ENCODE measurements at places on chromosomes 6 and 20. TPM values are rescaled to one million over a fixed set of nuclear protein-coding genes. Genes with fewer than 3 reads are reported as not detected.
A peak's percentile ranks its signal among the peaks of the same experiment; 100 is the strongest.

The AIF1 gene
- 370 TPM for total RNA-seq

The LAMA2 gene
- 66.6 TPM for total RNA-seq

The WFDC12 gene
- not detected for total RNA-seq

- no peak overlapping the region for H3K27ac ChIP-seq
- H3K36me3 ChIP-seq = peaks cover 4% of the 10 kb centered on the region
- peaks cover 7% of the 10 kb centered on the region for H3K4me1 ChIP-seq
- H3K27me3 ChIP-seq = no peaks in the 10 kb centered on the region
These were observed 32.9 kb downstream of the ASXL1 start for GRCh38 chr20:32391003-32391402.

GRCh38 chr6:31660381-31661261 lies at the start of gene C6orf47:
C6orf47 (minus strand) TSS chr6:31660778; CDS start chr6:31659947, 831 bp downstream.
- peaks cover 47% of the 10 kb centered on the region for H3K4me1 ChIP-seq
- peak within 1 kb of the TSS; percentile 78 for H3K4me3 ChIP-seq
- H3K27ac ChIP-seq = peak within 1 kb of the TSS; percentile 97
- DNase-seq = peak; percentile 96

GRCh38 chr6:26195376-26195923 lies 108.2 kb downstream of the HFE start:
- peak overlapping the region; percentile 99 for H3K27ac ChIP-seq
- H3K4me3 ChIP-seq = peak overlapping the region; percentile 31
- H3K27me3 ChIP-seq = no peaks in the 10 kb centered on the region
- DNase-seq = peak; percentile 99
- H3K4me1 ChIP-seq = peaks cover 21% of the 10 kb centered on the region
